Cortex of kidney (tissue), 1 donor: ENCODE measurements at places on chromosomes 1 and 21.

- no peak for DNase-seq
These were observed 120.3 kb downstream of the C1orf21 start for GRCh38 chr1:184507165-184507564.

- DNase-seq: no peak
These were observed 33.1 kb downstream of the TRIM67 start for GRCh38 chr1:231194843-231195516.

DNA sequence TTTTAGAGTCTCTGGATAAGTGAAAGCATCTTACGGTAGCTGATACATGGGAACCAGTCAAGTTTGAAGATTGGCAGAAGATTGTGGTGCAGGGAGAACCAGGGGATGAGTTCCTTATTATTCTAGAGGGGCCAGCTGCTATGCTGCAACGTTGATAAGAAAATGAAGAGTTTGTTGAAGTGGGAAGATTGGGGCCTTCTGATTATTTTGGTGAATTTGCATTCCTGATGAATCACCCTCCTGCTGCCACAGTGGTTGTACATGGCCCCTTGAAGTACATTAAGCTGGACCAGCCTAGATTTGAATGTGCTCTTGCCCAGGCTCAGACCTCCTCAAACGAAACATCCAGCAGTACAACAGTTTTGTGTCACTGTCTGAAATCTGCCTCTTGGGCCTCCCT is 45.9 kb downstream of the BTBD8 start:
- DNase-seq: no peak

GRCh38 chr1:54609301-54609921 is 13.9 kb downstream of the FAM151A start:
- DNase-seq: no peak

GRCh38 chr1:92487078-92487605 is 417 bp upstream of the GFI1 start:
- no peak for DNase-seq

DNA sequence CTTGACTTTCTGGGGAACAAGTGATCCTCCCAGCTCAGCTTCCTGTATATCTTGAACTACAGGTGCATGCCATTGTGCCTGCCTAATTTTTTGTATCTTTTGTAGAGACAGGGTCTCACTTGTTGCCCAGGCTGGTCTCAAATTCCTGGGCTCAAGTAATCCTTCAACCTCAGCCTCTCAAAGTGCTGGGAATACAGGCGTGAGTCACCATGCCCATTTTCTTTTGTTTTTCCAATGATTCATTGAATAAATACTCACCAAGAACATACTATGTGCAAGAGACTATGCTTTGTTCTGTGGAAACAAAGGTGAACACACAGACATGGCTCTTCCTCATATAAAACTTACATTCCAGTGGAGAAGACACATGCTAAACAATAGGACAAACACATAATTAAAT is 407.8 kb upstream of the DAB1 start:
- DNase-seq: no peak

GRCh38 chr1:206905295-206906164 is 8.3 kb downstream of the IL24 start:
- no peak for DNase-seq

DNA sequence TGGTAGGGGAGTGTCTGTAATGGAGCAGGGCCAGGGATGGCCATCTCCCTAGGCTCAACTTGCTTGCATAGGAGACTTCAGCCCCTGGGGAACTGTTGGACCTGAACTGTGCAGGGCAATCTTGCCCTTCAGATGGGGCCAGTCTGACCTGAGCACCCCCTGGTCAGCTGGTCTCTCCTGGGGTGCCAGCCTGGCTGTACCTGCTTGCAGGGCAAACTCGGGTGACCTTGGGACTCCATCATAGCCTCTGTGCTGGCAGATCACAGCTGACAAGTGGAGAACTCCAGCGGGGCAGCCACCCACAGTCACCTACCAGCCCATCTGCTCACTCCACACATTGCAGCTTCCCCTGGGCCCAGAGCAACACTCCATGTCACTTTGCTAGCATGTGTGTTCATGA is 8.1 kb downstream of the SPRR2A start:
- no peak for DNase-seq

DNA sequence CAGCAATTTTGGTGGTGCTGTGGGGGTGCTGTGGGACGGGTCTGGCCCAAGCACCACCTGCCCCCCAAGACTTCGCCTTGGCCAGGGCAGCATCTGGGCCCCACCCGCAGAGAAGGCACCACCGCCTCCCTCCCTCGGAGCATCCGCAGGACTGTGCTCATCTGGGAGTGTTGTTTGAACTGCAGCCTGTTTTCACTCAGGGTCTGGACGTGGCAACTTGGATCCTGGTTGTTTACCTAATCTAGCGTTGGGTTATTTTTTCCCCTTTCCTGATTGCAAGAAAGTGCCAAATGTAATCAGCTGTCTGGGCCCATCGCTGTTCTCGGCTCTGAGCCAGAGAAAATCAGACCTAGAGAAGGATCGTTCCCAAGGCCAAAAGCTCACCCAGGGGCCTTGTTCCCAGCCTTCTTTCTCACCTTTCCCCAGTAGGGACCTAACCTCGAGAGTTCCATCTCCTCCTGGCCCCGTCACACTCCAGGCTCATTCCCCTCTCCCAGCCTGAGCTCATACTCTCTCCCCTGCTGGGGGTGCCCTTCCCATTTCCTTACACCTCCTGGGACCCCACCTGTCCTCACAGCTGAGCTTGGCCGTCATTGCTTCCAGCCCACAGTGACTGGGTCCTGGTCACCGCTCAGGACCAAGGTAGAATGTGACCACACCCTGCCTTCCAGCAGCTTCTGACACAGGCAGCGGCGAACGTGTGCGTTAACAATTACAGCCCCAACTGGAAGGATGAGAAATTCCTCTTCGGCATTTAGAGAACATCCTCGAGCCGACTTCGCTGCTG is 72.0 kb upstream of the FAM20B start:
- no peak for DNase-seq

DNA sequence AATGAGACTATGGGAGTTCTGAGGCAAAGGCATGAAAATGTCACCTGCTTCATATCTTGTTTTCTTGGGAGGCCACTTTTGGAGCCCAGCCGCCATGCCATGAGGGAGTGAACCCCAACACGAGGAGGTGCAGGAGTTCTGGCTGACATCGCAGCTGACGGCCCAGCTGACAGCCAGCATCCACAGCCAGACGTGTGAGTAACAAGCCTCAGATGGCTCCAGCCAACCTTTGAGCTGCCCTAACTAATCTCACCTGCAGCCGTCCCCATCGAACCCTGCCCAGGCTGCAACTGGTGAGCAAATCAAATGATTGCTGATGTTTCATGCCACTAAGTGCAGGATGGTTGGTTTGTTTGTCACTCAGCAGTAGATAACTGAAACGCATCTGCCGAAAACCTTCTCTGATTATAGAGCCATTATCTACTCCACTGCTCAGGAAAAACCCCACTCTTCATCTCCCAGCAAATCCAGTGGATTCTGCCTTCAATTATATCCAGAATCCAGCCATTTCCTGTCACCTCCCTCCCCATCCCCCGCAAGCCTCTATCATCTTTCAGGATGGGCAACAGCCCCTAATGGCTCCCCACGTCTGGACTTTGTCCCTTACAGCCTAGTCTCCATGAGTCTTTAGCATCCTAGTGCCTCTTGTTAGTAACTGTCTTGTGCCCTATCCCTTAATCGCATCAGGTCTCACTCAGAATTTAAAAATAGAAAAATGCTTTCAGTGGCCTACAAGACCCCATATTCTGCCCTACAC is 18.5 kb upstream of the RAB4A start:
- DNase-seq: no peak

DNA sequence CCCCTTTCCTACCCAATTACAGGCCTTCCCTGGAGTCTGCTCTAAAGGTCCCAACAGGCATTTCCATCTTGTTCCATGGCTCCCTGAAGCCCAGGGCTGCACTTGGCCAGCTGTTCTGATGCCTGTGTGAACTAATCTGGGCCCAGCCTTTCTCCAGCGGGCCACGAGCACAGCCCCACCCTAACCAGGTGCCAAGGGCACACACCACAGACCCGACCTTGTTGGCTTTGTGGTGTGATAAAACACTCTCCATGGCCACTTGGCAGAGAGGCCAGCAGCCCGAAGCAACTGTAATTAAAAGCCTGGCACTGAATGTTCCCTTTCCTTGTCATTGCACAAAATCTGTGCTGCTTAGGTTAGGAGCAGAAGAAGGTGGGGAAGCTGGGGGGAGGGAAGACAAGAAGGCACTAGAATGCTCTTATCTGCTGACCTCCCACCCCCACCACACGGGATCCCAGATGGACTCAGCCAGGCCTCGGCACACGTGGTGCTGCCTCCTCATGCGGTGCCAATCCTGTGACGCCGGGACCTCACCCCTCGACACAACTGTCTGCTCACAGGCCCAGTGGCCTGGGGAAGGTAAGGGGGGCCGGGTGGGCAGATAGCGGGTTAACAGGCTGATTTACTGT is 9.9 kb downstream of the HCRTR1 start:
- DNase-seq: no peak

- DNase-seq: no peak
These were observed 70.1 kb upstream of the EFHD2 start for GRCh38 chr1:15339570-15339969.

DNA sequence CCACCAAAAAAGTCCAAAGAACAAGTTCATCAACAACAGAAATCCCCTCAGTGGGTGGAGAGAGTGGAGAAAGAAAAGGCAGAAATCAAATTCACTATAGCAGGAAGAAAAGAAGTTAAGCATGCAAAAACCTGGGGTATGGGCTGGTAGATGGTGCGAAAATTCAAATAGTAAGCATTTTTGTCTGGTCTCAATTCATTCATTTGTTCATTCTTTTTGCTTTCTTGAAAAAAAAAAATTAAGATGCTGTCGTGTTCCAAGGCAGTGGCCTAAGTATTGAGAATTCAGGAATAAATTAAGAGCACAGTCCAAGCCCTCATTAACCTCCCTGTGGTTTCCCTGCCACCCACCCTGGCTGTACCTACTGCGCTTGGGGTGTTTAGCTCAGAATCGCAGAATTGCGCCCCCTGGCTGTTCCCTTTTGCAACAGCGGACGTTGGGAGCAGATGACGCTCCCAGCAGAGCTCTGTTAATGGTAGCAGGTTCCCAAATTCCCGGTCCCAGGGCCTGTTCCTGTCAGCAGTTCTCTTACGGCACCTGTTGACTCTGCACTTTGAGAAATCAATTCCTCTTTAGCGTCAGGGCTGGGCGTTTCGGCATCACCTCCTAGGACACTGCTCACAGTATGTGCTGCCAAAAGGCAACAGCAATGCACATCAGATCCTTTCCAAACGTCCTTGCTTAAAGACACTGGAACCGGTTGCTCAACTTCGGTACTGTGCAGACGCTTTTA is 34.0 kb upstream of the SSX2IP start:
- no peak for DNase-seq

DNA sequence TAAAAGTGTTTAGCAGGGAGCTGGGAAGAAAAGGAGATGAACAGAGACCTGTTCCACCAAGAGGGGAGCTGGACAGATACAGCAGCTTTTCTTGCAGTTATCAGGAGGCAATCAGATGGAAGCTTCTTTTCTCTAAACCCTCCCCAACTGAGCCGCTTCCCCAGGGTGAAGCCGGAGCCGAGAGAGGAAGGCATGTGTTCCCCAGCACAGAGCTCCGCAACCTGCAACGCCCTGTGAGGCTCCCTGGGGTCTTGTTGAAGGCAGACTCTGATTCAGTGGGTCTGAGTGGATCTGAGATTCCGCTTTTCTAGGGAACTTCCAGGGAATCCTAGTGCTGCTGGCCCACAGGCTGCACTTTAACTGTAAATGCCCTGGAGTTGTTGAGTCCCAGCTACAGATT is 139.1 kb upstream of the COA6 start:
- no peak for DNase-seq

GRCh38 chr1:38246955-38247952 is 200.7 kb upstream of the POU3F1 start:
- DNase-seq: no peak

DNA sequence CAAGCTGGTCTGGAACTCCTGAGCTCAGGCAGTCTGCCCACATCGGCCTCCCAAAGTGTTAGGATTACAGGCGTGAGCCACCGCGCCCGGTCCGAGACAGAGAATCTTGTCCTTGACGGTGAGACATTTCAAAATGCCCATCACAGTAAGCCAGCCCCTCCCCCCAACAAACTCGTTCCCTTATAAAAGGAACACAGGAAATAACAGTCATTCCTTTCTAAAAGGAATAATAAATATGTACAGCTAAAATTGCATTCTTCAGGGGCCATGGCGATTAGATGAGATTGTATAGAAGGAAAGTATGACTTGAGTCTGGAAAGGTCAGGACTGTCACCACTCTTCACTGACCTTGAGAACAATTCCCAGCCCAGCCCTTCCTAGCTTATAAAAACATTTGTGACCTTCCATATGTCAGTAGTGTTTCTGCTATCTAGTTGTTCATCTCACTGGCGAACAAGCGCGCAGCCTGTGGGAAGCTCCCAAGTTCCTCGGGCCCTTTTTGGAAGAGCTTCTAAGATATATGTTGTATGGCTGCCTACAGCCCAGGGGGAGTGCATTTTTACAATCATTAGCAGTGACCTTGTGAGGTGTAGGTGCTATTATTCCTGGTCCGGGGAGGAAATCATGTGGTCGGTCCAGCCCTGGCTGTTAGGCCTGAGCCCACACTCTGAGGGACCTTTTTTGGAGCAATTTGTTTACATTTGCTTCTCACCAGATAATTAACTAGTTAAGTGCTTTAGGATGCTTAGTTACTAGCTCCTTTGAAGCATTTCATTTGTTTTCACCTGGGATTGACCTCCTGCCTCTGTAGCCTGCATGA is 8.7 kb downstream of the SZRD1 start:
- DNase-seq: no peak

- no peak for DNase-seq
These were observed 91.6 kb upstream of the TTC39A start for GRCh38 chr1:51421964-51422363.
